ENCODE measurements at places on chromosomes 7 and 10.

GRCh38 chr7:74401137-74401859 is 52.4 kb upstream of the GTF2IRD1 start:
- DNase-seq, result peak; percentile 59

GRCh38 chr7:119256446-119257131 is 1016.4 kb upstream of the KCND2 start:
- no peak for DNase-seq

DNA sequence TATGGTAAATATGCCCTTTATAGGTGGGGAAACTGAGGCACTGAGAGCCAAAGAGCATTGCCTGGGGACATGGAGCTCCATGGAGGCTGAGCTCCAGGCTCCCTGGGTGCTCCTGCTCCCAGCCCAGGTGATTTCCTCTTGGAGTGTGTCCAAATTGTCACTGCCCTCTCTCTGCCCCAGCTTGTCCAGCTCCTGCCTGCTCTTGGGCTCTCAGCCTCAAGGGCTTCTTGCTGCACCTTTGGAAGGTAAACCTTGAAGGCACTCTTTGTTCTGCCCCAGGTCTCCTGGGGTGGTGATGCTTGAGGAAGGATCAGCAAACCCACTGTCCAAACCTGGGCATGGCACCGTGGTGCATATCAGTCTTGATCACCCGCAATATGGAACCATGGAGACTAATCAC is 166.1 kb downstream of the RPS24 start:
- no peak for DNase-seq

GRCh38 chr10:68870061-68870460 is 31.1 kb upstream of the DDX50 start:
- no peak for DNase-seq
